Stomach (tissue), 19 donors: ENCODE measurements at places on chromosomes 12 and 14. TPM values are rescaled to one million over a fixed set of nuclear protein-coding genes. Genes with fewer than 3 reads are reported as not detected.
A peak's percentile ranks its signal among the peaks of the same experiment; 100 is the strongest.

TC2N gene
- total RNA-seq = 162 TPM

RNASE11 gene
- total RNA-seq = not detected

AKAP3 gene
- total RNA-seq = 0.29 TPM

SLC25A47 gene
- total RNA-seq = 0.73 TPM

GOLT1B gene
- 16.8 TPM for total RNA-seq

FGF23 gene
- not detected for total RNA-seq

CD4 gene
- total RNA-seq = not detected

ABCD2 gene
- total RNA-seq = 1.1 TPM

- no peak for DNase-seq
These were observed 3.2 kb downstream of the C14orf132 start for GRCh38 chr14:96042248-96042930.

GRCh38 chr12:26870491-26871419, 37.8 kb upstream of the ITPR2 start:
- peak; percentile 77 for DNase-seq

- DNase-seq = no peak
These were observed 22.1 kb downstream of the SAMD4A start for GRCh38 chr14:54589076-54589475.

DNA sequence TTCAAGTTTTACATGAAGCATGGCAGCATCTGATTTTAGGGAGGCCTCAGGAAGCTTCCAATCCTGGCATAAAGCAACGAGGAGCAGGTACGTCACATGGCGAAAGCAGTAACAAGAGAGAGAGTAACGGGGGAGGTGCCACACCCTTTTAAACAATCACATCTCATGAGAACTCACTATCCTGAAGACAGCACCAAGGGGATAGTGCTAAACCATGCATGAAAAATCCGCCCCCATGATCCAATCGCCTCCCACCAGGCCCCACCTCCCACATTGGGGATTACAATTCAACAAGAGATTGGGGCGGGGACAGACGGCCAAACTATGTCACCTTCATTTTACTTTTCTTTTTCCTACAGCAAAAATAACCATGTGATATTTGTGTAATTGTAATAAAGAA, 7.2 kb upstream of the MAP3K9 start:
- no peak for DNase-seq

GRCh38 chr14:65110525-65110924, 8.2 kb upstream of the MAX start:
- no peak for DNase-seq

- no peak for DNase-seq
These were observed 78.9 kb upstream of the GZMB start for GRCh38 chr14:24712909-24713308.

DNA sequence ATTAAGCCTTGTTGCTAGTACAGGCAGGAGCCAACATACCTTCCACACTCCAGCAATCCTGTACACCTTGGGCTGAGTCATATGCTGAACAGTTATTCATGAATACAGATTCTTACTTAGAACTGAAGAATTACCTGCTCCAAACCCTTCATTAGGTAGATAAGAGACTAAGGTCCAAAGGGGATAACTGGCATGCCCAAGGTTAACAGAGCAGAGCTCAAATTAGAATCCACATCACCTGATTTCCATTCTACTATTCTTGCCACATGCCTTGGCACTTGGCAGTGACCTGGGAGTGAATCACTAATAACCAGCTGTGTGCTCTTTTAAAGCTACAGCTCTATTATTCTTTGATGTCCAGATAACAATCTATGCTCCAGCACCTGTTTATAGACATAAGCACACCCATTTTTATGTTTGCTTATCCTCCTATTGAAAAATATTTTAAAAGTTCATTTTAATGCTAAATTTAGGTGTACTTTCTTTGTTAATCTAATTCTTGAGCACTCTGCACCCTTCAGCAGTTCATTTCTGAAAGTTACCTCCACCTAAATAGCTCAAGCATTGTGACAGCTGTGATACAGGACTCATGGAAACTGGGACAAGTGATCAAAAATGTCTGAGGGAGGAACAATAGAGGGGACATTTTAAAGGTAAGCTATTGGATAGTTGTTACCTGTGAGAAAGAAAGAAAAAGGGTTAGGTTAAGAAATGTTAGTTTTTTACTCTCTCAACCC, 19.4 kb downstream of the LPCAT3 start:
- no peak for DNase-seq

DNA sequence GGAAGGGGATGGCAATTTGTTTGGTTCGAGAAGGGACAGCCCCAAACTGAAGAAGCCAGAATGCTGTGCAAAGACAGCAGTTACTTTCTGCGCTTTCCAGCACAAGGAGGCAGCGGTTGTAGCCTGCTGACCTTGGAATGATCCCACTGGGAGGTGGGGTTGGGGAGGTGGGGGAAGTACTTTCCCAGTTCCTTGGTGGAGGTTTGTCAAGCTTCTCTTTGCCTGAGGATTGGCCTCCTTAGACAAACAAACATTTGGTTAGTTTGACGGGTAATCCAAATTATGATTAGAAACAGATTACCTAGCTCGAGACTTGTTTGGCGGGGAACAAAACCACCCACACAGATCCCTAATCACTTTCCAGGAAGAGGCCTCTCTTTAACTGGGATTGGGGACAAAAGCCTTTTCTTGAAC, 79.1 kb upstream of the EGLN3 start:
- DNase-seq = peak; percentile 85

GRCh38 chr14:59046746-59047145, 141.7 kb upstream of the DAAM1 start:
- no peak for DNase-seq

- no peak for DNase-seq
These were observed 11.1 kb upstream of the MARK3 start for GRCh38 chr14:103374121-103374520.

- DNase-seq = peak; percentile 32
These were observed 66.4 kb upstream of the MAP1LC3B2 start for GRCh38 chr12:116492703-116493324.

DNA sequence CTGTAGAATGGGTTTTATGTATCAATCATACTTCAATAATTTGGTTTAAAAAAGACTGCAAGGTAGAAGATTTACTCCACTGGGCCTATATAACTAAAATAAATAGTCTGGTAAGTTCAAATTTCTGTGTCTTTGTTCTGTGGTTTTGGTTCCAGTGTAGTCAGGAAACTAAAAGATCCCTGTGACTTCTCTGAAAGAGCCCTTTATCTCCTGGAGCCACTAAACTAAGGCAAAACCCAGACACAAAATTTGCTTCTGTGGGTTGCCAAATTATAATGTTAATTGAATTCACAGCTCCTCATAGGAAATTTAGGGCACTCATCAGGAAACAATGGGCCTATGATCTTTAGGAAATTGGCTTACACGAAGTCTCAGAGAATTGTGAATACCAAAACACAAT, 1038.4 kb downstream of the GALC start:
- no peak for DNase-seq

DNA sequence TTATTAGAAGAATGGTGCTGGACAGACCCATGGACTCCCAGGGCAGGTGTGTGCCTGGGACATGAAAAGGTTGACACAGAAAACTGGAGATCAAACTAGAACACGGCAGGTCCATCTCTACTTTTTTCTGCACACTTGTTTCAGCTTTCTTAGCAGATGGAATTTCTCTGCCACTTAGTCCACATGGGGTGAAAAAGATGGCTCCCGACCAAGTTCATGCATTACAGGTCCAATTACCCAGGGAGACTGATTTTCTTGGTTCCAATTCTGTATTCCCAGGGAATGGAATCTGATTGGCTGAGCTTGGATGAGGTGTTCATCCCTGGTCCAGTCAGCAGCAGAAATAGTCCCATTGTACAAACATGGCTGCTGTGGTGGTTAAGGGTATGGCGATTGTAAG, 238.9 kb upstream of the SRRM4 start:
- no peak for DNase-seq

GRCh38 chr12:95319694-95320331, 102.2 kb downstream of the VEZT start:
- no peak for DNase-seq

- no peak for DNase-seq
These were observed 7.0 kb downstream of the CSRNP2 start for GRCh38 chr12:51076236-51076930.

DNA sequence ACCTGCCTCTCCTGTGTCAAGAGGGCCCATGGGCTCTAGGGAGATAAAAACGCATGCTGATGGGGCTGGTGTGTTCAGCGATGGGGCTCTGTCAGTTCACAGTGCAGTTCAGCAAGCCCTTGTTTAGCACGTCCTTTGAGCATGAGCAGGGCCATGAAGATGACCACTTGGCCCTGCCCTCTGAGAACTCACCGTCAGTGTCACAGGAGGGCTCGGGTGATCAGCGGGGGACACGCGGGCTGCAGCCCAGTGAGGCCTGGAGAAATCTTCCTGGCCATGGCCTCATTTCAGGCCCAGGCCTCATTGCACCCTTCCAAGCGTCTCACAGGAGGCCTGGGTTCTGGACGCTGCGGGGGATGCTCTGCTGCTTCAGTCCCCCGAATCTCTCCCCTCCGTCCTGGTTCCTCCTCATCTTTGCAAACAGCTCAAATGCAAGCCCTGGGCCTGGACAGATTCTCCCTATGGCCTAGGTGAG, 181.6 kb downstream of the ADGRD1 start:
- DNase-seq = no peak

DNA sequence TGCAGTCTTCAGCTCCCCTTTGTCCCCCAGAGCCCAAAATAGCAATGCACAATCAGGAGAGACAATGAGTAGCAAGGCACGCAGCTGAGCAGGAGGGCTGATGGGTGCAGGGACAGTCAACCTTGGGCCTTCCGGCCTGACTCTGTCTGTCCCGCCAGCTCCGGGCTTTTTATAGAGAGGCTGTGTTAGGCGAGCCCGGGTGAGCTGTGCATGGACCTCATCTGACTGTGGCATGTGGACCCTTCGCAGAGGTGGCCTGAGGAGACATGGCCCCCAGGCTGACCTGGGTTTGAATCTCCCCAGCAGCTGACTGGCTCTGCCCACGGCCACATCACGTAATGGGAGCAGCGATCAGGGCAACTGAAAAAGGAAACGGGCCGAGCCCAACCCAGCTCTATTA, 177.9 kb downstream of the TSPAN9 start:
- no peak for DNase-seq

- DNase-seq = peak; percentile 44
These were observed 9.5 kb upstream of the CDKN3 start for GRCh38 chr14:54387328-54387727.

- no peak for DNase-seq
These were observed 2.3 kb downstream of the TM9SF1 start for GRCh38 chr14:24192933-24193332.
